ENCODE measurements at places on chromosomes 6 and 20. TPM values are rescaled to one million over a fixed set of nuclear protein-coding genes. Genes with fewer than 3 reads are reported as not detected.

The SHLD1 gene
- 4.2 TPM for total RNA-seq

- no peak for DNase-seq
Observed at GRCh38 chr6:36119209-36119608, 11.1 kb upstream of the MAPK13 start.

The AAR2 gene
- 54.5 TPM for total RNA-seq

GRCh38 chr6:157117431-157118095 lies 205.8 kb downstream of the TMEM242 start:
- no peak for DNase-seq

DNA sequence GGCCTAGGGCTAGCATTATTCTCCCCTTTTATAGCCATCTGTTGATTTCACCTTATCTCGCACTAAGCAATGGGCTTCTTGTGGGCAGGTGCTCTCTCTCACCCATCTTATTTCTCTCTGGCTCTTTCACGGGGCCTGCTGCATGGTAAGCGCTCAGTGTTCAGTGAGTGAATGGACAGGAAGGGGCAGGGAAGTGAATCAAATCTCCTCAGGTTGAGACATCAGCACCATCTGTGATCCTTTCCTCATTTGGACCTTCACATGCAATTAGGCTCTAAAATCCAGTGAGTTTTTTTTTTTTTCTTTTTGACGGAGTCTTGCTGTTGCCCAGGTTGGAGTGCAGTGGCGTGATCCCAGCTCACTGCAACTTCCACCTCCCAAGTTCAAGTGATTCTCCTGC lies 76.5 kb upstream of the EZR start:
- DNase-seq = no peak

The MRPS18B gene
- 57.2 TPM for total RNA-seq

- no peak for DNase-seq
Observed at GRCh38 chr6:2188856-2189384, 56.5 kb downstream of the GMDS start.

DNA sequence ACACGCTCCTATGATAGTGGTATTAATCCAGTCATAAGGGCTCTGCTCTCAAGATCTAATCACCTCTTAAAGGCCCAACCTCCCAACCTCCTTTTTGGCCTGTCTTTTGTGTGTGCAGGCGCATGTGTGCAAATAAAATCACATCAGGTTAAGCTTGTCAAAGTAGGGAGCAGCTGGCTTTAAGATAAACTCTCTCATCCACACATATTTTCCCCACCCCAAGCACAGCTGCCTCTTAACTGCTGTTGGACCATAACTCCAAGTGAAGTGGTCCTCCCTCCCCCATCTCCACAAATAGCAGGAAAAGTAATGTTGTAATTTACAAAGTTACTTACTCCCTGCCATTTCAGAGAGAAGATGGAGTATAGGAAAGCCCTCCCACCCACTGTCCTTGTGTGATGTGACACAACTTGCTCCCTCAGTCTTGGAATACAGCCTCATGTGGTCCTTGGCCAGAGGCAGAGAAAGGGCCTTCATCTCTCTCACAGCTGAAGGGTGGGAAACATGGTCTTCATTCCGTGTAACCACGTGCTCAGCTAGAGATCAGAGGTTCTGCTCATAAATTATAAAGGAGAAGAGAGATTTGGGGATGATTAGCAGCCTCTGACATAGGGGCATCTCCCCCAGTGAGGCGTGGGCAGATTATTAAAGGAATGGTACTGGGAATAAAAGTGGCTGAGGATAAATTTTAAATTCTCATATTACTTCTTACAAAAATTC lies 74.8 kb upstream of the TPD52L1 start:
- DNase-seq = no peak

The LMBRD1 gene
- total RNA-seq = 64.5 TPM

DNA sequence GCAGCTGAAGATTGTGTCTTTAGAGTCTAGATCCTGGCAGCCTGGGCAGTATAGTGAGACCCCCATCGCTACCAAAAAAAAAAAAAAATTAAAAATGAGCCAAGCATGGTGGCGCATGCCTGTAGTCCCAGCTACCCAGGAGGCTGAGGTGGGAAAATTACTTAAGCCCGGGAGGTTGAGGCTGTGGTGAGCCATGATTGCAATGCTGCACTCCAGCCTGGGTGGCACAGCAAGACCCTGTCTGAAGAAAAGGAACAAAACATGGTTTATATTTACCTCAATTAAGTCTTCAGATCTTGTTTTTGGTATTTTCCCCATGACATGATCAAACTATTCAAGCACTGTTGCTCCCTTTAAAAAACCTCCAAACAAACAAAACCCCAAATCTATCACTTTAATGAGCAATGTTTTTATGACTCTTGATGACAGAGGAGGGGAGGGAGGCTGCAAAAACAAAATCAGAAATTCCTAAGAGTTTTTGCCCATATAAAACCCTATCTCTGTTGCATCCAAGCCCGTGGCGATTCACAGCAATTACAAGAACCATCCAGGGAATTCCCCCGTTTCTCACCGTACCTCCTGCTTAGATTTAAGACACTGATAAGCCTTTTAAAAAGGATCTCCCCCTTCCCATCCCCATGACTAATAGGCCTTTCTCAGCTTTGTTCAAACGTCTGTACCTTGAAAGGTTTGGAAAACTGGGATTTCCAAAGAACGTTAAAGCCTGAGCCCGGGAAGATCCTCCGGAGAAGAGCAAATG lies 259.9 kb downstream of the BMP7 start:
- DNase-seq = no peak

GRCh38 chr6:167405778-167406532 lies 81.1 kb downstream of the TTLL2 start:
- no peak for DNase-seq

DNA sequence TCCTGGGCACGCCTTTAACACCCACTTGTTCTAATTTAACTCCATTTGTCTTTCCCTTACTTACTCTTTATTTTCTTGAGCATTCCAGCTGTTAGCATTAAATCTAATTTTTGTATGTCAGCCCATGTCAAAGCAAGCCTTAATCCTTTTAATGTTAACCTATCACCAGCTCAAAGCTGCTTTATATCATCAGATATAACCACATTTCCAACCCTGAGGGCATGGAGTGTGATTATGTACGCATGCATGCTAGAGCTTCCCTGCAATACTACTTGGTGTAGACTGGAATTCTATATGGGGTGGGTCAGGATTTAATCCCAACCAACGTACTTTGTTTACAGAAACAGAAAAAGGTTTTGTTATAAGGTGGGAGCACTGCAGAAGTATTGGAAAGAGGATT lies 139.4 kb upstream of the HMGN3 start:
- no peak for DNase-seq

The HEY2 gene
- total RNA-seq = 2.3 TPM

DNA sequence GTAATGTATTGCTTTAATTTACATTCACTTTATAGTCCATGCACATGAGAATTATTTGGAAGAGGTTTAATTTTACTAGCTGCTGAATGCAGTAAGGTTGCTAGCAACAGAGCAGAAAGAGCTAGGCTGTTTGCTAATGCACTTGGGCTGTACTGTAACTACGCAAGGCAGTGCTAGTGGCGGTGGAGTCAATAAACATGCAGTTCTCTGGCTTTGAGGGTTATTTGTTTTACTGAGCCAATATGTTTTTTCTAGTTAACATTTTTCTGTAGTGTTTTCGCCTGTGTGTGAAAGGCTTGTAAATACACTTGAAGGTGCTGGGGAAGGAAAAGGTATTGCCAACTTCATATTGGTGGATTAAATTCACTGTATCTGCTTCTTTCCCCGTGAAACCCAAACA lies 112.8 kb downstream of the BTBD3 start:
- DNase-seq = no peak

- DNase-seq = no peak
Observed at GRCh38 chr20:45111799-45112471, 3.0 kb downstream of the WFDC5 start.

DNA sequence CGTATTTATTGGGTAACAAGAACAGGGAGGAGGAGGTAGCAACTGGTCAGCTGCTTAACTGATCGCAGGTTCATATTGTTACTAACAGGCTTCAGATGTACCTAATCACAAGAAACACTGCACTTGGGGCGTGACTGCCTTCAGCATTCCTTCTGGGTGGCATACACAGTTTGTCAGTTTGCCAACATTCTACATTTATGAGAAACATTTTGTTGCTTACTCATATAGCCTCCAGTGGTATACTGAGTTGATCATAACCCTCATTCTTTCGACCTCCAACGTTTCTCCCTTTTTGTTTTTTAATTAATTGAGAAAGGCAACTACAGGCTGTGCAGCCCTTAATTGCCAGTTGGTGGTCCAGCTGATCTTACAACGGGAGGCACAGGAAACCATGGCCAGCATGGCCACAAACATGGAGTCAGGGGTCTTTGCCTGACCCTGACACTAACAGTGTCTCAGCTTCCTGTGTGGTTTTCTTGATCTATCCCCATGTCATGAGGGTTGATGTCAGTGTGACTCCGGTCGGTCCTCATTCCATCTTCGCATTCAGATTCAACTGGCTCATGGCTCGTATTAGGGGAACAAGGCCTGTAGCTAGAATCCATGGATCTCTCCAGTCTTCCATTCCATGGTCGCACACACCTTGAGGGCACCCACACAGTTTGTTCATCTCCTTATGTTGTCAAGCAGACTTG lies 9.4 kb downstream of the EPB41L2 start:
- no peak for DNase-seq

GRCh38 chr20:48210111-48211027 lies 425.1 kb upstream of the SULF2 start:
- DNase-seq = no peak

DNA sequence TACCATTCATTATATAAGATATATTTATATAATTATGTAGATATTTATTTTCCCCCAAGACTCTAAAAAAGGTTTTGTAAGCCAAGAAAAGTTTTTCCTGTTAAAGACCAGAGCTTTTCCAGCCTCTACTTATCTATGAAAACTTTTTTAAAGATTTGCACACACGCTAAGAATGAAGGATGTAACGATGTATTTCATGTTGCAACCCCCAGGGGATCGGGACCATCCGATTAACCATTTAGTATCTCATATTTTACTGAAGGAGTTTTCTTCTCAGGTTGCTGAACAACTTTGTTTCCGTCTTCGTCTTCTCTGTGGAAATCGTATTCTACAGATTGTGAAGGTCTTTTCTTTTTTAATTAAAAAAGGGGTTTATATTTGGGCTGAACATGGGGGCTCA lies 70.0 kb upstream of the SASH1 start:
- DNase-seq = no peak

GRCh38 chr20:45407067-45407745 lies 883 bp upstream of the DBNDD2 start:
- DNase-seq = peak; percentile 89

GRCh38 chr6:73657201-73657600 lies 3.4 kb upstream of the SLC17A5 start:
- no peak for DNase-seq

- no peak for DNase-seq
Observed at GRCh38 chr20:5781798-5782750, 31.9 kb downstream of the SHLD1 start.

GRCh38 chr20:57108218-57108617 lies 158.2 kb downstream of the BMP7 start:
- no peak for DNase-seq

DNA sequence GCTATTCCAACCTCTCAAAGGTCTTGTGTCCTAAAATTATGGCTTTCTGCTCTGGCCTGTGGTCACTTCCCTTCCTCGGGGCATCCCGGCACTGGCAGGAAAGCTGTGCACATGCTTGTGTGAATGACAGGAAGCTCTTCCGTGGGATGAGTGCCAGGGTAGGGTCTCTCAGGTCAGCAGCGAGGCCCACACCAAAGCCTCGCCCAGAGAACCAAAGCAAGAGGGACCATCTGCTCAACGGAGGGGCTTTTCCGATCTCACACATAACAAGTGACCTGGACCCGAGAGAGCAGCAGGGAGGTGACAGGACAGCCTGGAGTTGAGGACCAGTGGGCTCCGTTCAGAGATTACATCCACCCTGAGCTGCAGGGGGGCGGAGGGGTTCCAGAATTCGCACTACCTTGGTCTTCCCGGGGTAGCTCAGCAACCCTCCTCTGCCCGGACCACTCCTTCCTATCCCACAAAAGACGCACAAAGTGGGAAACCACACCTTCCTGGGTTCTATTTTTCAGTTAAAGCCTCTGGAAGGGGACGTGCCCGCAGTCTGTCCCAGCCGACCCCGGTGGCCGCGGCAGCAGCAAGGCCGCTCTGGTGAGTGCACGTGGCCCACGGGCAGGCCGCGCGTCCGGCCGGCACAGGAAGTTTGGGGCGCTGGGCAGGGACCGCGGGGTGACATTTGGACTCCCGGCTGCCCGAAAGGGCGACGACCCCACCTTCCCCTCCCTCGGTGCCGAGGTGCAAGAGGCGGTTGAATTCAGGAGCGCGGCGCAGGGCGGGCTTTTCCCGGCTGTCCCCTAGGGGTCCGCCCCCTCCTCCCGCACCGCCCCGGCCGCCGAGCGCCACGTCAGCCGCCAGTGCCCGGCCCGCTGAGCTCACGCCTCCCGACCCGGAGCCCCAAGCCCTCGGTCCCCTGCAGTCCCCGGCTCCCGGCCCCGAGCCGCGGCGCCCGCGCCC lies 988 bp downstream of the TXNDC5 start:
- no peak for DNase-seq

The CASS4 gene
- total RNA-seq = 2.9 TPM

- DNase-seq = no peak
Observed at GRCh38 chr6:135181333-135182070, 394 bp downstream of the MYB start.

The PRND gene
- not detected for total RNA-seq

DNA sequence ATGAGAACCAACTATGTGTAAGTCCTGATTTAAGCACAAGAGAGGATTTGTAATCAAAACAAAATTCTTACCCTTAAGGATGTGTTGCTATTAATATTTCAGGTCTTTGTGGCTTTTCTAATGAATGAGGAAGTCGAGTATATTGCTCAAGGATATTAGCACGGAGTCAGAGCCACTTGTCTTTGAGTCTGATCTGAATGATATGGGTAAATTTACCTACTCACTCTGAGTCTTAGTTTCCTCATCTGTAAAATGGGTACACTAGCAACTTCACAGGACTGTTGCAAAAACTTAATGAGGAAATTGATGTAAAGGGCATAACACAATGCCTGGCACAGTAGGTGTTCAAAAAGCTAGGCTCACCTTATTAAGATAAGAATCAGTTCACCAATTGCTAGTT lies 30.0 kb upstream of the QKI start:
- no peak for DNase-seq

- DNase-seq = no peak
Observed at GRCh38 chr20:59678288-59678687, 73.9 kb downstream of the PHACTR3 start.

GRCh38 chr20:35240811-35241293 lies 14.4 kb downstream of the MMP24 start:
- no peak for DNase-seq

The EXOC2 gene
- total RNA-seq = 22.1 TPM

The ADGB gene
- 0.06 TPM for total RNA-seq

- DNase-seq = no peak
Observed at GRCh38 chr6:137728386-137729349, 138.4 kb upstream of the TNFAIP3 start.

The TSPO2 gene
- total RNA-seq = not detected

DNA sequence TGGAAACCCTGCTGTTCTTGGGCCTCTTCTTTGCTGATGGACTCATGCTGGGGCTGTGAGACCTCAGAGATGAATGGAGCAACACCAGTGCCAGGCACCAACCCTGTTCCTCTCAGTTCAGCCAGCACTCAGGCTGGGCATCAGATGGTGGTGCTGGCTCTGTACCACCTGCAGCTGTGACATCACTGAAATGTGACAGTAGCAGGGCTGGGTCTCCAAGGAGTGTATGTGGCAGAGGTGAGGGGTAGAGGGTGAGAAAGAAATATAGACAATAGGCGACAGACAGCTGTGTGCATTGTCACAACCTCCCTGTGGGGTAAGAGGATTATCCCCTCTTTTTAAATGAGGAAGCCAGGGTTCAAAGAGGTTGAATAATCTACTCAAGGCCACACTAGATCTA lies at the start of gene TP53TG5:
Gene TP53TG5, minus strand, starts transcription at position 135 of the 400 bp plus-strand sequence. Its CDS starts 89 bp downstream, at position 46.
- DNase-seq = no peak

The NKX2-4 gene
- total RNA-seq = not detected

The CGAS gene
- total RNA-seq = 1.8 TPM

Data from lower leg skin (tissue), 4 donors.